ENCODE measurements at places on chromosomes 4 and X.

- no peak for DNase-seq
These were observed 144.5 kb downstream of the PPARGC1A start for GRCh38 chr4:23745377-23745776.

- DNase-seq: no peak
These were observed 10.8 kb upstream of the HADH start for GRCh38 chr4:107978716-107979451.

GRCh38 chr4:88792268-88792781, 94.7 kb upstream of the NAP1L5 start:
- DNase-seq: no peak

GRCh38 chr4:67580577-67580976, 22.1 kb downstream of the STAP1 start:
- DNase-seq: no peak

GRCh38 chrX:153460826-153461225, 9.6 kb downstream of the HAUS7 start:
- DNase-seq: peak; percentile 77
